ENCODE measurements at places on chromosomes 4 and X.

DNA sequence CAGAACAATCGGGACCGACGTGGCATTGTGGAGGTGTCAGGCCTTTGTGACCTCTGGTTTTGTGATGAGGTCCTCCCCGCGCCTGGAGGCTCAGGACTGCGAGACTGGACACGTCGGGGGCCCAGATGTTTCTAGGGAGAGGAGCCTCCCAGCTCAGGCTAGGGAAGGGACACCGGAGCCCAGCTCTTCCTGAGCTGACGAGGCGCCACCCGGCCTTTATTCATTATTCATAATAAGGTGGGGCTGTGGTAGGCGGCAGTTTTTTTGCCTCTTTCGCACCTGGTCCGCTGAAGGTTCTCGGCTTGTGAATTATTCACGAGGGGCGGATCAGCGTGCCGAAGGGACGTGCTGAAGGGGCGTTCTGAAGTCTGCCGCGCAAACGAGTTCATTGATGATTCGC is 2.3 kb upstream of the UBA1 start:
- DNase-seq: peak; percentile 55

- no peak for DNase-seq
Measured at GRCh38 chr4:26082565-26082964, 168.5 kb downstream of the SMIM20 start.

DNA sequence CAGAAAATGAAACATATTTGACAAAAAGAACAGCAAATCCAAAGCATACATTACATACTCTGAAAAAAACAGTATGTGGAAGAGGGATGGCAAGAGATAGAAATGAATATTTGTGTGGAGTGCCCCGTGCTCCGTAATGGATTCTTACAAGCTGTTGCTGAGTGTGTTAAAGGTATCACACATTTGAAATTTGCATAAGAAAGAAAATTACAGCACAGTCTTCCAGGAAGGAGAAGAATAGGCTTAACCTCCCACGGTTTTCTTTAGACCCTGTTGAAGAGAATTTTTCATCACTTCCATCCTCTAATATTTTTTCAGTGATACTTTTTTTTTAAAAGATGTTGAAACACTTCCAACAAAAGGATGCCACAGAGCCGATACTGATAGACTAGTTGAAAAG is 1489.4 kb downstream of the RAPGEF2 start:
- no peak for DNase-seq

DNA sequence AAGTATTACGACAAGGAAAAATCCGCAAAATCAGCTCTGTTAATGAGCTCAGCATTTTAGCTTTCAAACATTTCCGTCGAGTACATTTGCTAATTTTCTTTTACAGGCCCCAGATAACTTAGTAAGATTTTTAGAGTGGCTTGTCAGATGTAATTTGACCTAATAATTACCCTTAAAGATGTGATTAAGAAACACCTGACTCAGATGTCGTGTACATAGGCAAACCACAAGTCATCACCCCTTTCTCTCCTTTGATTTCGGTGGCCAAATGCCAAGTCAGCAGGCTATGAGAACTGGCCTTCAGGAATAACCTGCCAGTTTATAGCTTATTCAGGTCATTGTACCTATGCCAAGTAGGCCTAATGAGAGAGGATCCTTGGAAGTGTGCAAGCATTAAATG is 369.6 kb downstream of the PCDH7 start:
- DNase-seq: peak; percentile 93

GRCh38 chr4:52004414-52004813 is 15.7 kb downstream of the LRRC66 start:
- DNase-seq: no peak

DNA sequence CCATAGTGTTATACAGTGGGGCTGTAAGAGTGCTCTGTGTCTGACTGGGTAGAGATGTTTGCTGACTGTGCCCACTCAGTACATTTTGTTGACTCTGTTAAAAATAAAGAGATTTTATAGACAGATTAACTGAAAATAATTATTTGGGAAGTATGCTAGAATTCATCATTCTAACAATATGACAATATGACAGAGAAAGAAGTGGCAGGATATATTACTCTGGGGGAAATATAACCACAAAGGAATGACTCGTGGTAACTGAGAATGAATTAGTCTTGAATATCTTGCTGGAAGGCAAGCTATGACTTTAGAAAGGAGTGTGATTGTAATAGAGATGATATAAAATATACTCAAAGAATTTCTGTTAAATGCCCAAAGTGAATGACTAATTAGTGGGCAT is 46.8 kb downstream of the TMEM165 start:
- no peak for DNase-seq

DNA sequence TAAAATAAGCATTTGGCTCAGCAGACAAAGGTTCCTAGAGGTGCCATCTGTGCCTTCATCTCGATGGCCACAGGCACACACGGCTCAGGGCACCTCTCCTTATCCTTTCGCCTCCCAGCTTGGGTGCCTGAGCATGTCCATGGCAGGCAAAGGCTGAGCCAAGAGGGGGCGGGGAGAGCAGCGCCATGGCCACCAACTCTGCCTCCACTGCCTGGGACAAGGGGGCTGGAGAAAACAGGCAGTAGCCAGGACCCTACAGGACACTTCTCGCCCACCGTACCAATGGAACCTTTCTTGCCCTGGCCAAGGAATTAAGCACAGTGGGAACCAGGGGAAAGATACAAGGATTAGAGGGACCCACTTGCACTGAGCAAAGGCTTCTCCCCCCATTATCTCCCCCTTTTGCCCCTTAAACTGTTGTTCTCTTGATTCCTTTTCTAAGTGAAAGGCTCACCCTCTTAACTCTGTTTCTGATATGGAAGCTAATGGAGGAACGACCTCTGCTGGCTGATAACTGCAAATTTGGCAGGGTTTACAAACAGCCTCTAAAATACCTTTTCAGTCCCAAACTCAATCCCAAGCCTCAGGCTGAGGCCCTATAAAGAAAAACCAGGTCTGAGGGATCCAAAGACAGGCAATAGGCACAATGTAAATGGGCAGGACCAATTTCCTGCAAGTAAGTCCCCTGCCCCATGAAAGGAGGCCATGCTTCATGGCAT is 335.2 kb downstream of the ADAM29 start:
- DNase-seq: no peak

DNA sequence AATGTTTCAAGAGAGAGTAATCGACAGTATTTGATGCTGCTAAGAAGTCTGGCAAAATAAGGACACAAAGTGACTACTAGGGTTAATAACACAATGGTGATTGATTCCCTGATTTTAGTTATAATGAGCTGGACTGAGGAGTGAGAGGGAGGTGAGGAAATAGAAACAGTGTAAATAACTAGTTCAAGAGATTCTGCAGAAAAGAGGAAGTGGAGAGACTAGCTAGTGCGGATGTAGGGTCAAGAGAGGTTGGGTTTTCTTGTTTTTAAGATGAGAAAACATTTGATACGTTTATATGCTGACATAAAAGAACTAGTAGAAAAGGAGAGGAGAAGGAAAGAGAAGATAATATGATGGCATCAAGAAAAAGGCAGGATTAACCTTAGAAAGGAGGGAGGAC is 12.2 kb upstream of the TRPC5 start:
- DNase-seq: no peak

DNA sequence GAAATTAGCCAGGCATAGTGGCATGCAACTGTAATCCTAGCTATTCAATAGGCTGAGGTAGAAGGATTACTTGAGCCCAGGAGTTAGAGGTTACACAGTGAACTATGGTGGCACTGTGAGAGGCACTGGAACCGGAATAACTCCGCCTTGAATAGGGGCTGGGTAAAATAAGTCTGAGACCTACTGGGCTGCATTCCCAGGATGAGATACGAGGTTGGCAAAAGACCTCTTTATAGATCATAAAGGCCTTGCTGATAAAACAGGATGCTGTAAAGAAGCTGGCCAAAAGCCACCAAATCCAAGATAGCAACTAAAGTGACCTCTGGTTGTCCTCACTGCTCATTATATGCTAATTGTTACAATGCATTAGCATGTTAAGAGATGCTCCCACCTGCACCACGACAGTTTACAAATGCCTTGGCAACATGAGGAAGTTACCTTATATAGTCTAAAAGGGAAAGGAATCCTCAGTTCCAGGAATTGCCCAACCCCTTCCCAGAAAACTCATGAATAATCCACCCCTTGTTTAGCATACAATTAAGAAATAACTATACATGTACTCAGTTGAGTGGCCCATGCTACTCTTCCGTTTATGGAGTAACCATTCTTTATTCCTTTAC is 88.6 kb downstream of the CENPC start:
- DNase-seq: no peak

- DNase-seq: no peak
Measured at GRCh38 chr4:112514647-112515197, 1.3 kb downstream of the NEUROG2 start.

GRCh38 chr4:38871593-38871992 is 4.0 kb downstream of the FAM114A1 start:
- DNase-seq: no peak

Measured in Caki2 (cell line).